ENCODE measurements at places on chromosomes 1 and 21.

GRCh38 chr1:50308878-50309277 is 114.4 kb downstream of the DMRTA2 start:
- no peak for DNase-seq

- DNase-seq = no peak
Observed at GRCh38 chr1:53349968-53350852, 22.3 kb upstream of the LRP8 start.

DNA sequence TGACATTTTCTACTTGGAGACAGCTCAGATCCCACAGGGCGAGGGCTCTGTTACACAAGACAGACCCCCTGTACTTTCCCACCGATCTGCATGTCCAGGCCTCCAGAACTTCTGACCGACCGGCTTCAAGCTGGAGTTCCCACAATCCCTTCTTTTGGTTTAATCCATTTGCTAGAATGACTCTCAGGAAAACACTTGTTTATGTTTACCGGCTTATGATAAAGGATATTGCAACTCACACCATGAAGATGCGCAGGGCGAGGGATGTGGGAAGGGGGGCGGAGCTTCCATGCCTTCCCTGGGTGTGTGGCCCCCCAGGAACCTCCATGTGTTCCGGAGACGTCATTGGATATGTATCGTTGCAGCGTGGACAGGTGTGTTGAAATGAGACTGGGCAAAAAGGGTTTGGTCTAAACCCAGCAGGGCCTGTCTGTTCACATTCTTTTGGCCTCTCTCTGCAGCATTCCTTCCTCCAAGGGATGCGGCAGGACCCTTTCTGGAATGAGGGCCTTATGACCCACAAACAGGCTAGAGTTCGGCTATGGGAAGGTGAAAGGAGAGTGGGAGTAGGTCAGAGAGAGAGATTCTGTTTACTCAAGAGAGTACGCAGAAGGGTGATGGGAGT is 7.5 kb upstream of the IGSF5 start:
- no peak for DNase-seq

GRCh38 chr1:232687304-232687703 is 57.4 kb upstream of the SIPA1L2 start:
- no peak for DNase-seq

GRCh38 chr1:118717893-118718292 is 270.2 kb downstream of the TBX15 start:
- DNase-seq = no peak

- peak; percentile 26 for DNase-seq
Observed at GRCh38 chr1:154557939-154558719, at the start of gene UBE2Q1. Gene UBE2Q1, minus strand, starts transcription at chr1:154558662. Its CDS starts 109 bp downstream, at chr1:154558553.

- DNase-seq = no peak
Observed at GRCh38 chr1:93448292-93448982, 519 bp downstream of the FNBP1L start.

GRCh38 chr1:20787840-20788795 is 1.0 kb upstream of the HP1BP3 start:
- no peak for DNase-seq

DNA sequence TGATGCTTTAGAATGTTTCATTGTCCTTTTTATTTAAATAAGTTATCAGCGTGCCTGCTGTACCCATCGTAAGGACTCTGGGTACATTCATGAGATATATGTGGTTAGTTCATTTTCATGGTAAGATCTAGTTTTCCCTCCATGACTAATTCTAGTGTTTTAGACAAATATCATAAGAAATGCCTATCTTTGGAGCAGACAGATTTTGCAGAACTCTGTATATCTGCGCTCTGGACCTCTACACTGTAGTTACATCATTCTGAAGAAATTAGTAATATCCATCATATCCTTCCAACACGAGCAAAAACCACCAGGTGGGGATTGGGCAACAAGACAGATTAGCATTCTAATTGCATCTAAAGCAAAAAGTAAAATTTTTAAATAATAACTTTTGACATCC is 499.2 kb downstream of the SETD4 start:
- no peak for DNase-seq

DNA sequence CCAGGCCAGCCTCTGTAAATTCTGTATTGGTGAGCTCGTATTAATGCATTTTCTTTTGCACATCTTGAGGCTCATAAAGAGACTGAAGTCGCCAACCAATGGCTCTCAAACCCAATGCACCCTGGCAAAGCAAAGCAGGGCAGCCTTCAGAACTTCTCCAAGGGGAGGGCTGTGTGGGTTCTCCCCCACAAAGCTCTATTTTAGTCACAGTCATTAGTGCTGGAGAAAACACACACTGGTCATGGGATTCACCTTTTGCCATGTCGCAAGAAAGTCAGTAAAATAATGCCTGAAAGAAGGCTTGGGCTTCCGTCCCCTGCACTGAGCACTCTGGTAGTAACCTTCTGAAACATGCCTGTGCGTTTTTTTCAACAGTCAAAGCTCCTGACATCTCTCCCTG is 26.3 kb upstream of the ATF3 start:
- no peak for DNase-seq

- no peak for DNase-seq
Observed at GRCh38 chr1:221766210-221766609, 24.3 kb upstream of the DUSP10 start.

GRCh38 chr1:230772457-230773395 is 25.5 kb downstream of the CAPN9 start:
- no peak for DNase-seq

DNA sequence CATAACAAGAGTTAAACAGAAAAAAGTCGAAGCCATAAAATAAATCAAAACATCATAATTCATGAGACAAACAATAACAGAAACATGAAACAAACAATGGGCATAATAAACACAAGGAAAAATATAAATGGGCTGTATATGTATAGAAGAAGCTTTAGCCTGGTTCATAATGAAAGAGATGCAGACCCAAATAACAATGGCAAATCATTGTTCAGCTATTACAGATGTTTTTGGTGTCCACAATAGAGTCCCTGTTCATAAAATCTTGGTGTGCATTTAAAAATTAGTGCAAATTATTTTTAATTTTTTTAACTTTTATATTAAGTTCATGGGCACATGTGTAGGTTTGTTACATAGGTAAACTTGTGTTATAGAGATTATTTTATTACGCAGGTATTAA is 1185.9 kb upstream of the B3GALT2 start:
- DNase-seq = no peak

All from activated T-helper 1 cell treated with anti-CD3 and anti-CD28 coated beads, Interleukin-2, amount 50 U/mL, for 16 hours (primary cell).